Forelimb muscle (tissue), 1 donor: ENCODE measurements at places on chromosomes 7 and 10. TPM values are rescaled to one million over a fixed set of nuclear protein-coding genes. Genes with fewer than 3 reads are reported as not detected.

OR13A1 gene
- polyA plus RNA-seq: not detected

DNA sequence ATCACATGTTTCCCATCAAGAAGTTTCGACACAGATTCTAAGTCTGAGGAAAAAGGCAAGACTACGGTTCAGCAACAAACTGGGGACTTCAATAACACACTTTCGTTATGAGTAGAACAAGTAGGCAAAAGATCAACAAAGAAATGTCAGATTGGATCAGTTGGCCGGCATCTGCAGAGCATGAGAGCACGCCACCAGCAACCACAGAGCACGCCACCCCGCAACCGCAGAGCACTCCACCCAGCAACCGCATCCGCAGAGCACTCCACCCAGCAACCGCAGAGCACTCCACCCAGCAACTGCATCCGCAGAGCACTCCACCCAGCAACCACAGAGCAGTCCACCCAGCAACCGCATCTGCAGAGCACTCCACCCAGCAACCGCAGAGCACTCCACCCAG, 89.7 kb upstream of the FAM20C start:
- DNase-seq: no peak

DNA sequence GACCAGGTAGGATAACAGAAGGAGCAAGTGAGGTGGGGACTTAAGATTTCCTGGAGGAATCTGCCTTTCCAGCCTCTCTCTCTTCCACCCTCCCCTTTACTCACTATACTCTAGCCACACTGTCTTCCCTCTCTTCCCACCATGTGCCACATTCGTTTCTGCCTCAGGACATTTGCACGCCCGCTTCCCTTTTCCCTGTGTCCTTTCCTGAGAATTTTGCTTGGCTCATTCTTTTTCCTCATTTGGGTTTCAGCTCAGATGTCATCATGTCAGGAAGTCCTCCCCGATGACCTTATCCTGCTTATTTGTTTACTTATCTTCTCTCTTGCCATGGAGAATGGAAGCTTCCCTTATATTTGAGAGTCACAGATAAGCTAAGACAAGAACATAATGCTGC, 363.8 kb downstream of the PRPF18 start:
- no peak for DNase-seq

MEIG1 gene
- polyA plus RNA-seq: 0.91 TPM

PRR15 gene
- not detected for polyA plus RNA-seq

SLC13A1 gene
- not detected for polyA plus RNA-seq

HMX3 gene
- polyA plus RNA-seq: not detected

DNA sequence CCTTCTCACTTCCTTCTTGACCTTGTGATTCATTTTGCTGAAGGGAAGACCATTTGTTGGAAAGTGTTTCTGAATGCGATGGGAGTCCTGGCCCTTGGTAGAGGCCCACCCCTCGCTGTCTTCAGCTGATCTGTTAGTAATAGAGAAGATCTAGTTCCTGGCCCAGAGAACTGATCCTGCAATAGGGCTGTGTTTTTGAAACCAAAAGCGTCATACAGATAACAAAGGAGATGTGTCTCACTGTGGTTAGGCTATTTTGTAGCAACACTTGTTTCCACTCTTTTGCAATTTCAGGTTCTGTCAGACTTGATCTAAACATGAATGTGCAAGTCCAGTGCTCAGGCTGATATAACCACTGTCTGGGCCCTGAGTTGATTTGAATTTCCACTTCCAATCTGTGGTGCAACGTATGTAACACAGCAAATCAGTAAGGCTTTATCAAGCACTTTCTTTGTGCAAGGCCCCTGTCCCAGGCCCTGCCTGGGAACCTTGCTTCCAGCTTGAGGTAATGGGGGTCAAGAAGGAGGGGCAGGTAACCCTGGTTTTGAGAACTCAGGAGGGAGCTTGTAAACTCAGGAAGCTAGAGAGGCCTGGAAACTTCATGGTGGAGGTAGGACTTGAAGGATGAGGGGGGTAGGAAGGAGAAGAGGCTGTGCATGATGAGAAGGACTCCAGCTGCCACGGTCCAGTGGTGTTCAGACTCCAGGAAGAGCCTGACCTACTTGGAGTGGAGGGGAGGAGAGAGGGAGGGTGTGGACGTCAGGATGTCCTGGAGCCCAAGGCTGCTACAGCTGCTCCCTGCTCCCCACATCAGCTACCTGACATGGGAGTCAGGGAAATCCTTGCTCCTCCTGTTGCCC, 42.2 kb upstream of the SRGN start:
- no peak for DNase-seq

GRCh38 chr10:69567920-69568319, 5.3 kb downstream of the NEUROG3 start:
- peak; percentile 24 for DNase-seq

DNA sequence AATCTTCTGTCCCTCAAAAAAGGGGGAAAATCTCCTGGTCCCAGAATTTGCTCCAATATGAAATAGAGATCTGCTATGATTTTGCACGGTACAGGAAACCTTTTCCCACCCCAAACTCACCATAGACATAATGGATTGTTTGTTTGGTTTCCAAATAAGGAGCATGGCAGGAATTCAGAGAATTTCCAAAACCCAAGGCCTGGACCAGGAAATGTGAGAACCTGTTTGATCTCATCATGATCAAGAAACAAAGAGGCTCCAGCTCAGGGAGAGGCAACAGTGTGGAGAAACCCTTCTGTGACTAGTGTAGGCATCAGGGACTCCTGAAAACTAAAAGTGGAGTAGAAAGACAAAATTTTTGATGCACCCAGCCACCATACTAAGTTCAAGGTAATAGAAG, 1548.1 kb upstream of the LRRTM3 start:
- no peak for DNase-seq

- no peak for DNase-seq
These were observed 89.7 kb upstream of the RPA3 start for GRCh38 chr7:7808156-7808555.

- no peak for DNase-seq
These were observed 165.7 kb downstream of the LRMDA start for GRCh38 chr10:75596930-75597620.

GRCh38 chr7:87170828-87171227, 18.6 kb downstream of the DMTF1 start:
- no peak for DNase-seq

NPSR1 gene
- polyA plus RNA-seq: 0.38 TPM

SRGN gene
- 23.1 TPM for polyA plus RNA-seq

DNA sequence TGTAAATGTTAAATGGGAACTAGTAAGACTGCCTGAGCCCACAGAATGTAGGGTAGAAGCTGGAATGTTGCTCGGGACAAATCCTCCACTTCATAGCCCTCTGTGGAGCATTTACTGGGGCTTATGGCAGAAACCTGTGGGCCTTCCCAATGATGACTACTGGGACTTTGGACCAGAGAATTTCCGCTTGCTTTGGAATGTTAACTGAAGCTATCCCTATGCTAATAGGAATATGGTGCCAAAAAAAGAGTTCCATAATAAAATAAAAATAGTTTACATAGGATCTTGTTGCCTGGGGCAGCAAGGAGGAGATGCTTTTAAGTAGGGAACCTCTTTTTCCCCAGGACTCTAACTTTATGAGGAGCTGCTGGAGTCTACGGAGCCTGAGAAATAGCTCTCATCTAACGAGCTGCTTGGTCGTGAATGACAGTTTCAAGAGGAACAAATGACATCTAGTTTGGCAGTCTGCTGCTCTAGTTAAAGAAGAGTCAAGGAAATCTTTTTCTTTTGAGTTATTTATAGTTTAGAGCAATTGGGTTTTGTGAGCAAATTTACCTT, 5.7 kb upstream of the DYNC2I1 start:
- no peak for DNase-seq

DNA sequence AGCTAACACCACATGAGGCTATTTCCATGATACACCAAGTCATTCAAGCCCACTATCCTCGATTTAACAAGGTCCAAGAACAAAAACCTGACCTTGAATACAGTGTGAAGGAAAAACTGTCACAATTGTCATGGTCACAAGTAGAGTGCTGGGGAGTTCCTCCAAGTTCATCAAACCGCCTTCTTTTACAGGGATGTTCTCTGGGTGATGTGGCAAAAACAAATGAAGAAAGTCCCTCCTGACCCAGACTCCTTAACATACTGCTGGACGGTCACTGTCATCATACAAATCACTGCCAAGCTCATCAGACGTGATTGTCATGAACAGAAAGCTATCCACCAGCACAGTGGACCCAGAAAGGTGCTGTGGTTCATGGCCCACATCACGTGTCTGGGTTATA, 28.9 kb downstream of the HIPK2 start:
- no peak for DNase-seq

- no peak for DNase-seq
These were observed 59.8 kb upstream of the ANTXRL start for GRCh38 chr10:46226900-46227558.

- DNase-seq: no peak
These were observed 451.0 kb upstream of the GALNT17 start for GRCh38 chr7:70680743-70681468.

SSC4D gene
- polyA plus RNA-seq: 0.94 TPM

- DNase-seq: no peak
These were observed 401.2 kb upstream of the NRG3 start for GRCh38 chr10:81473755-81474154.

LIPK gene
- not detected for polyA plus RNA-seq

- DNase-seq: no peak
These were observed 9.6 kb downstream of the SMC3 start for GRCh38 chr10:110577056-110577455.

DNA sequence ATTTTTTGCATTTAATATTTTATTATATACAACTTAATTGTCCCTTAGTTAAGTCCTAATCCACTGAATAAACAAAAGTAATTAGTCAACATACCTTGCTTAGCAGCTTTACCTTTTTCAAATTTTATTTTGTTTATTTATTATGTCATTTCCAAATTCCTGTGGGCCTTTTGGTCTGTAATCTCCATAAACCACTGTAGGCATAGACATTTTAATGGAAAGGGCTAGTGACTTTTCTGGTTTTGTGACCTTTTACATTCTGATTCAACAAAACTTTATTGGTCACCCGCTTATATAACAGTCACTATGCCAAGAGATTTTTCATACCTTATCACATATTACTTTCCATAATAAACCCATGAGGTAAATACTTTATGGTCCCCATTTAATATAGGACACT, 181.3 kb upstream of the PRPS1L1 start:
- no peak for DNase-seq

RGR gene
- 19.2 TPM for polyA plus RNA-seq

DNA sequence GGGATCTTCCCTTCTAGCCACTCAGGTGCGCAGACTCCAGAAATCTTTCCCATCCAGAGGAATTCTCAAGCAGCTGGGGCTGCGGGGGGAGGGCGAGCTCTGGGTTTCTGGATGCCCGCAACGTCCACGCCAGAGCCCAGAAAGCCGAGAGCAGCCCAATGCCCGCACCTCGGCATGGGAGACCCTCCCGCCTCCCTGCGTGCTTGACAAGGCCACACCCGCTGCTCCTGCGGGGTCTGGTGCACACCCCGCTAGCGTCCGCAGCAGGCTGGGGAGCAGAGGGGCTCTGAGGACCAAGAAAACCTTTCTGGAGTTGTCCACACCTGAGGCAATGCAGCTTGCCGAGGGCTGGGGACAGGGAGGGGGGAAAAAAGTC, 66.2 kb downstream of the SLC29A4 start:
- DNase-seq: no peak

ZNF117 gene
- 18.9 TPM for polyA plus RNA-seq

DNA sequence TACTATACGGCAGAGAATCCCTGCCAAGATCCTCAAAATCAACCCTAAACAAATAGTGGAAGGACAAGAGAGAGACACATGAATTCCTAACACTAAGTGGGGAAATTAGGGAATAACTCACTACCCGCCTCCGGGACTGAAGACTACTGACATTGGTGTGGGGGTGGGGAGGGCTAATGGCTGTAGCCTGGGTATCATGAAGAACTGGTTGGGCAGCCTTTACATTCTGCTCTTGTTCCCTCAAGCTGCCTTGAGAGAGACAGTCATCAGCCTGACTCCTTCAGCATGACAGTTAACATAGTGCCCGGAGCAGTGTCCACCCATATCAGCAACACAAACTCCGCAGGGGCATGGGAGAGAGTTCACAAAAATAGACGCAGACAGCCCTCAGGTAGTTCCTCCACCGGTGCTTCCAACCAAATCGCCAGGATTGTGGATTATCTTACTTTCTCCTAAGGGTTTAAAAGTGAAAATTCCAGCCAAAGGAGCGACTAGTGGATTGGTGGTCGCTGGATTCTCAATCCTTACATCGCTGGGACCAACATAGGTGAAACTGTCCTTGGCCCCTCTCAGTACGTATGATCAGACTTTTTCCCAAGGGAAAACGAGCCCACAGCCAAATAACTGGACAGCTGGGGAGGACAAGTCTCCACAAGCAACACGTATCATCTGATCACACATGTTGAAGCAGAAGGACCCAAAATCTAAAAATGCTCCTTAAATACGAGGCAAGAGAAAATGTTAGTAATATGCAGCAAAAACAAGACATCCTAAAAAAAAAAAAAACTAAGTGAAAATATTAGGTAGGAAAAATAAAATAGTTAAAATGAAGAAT, 22.6 kb downstream of the TMEM254 start:
- DNase-seq: no peak

DNA sequence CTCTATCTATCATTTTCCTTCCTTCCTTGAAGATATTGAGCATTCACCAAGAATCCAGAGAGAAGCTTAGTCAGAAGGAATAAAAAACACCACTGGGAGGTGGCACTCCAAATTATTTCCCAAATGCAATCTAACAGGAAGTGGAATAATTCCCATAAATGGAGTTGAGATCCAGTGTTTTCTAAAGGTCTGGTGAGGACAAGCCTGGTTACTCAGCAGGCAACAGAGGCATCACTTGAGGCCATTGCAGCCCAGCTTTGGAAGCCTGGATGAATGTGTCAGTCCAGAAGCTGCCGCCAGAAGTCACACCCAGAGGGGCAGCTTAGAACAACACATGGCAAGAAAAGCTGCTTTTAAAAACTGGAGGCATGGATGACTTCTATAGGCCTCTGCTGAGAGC, 288.9 kb upstream of the KLF6 start:
- no peak for DNase-seq

GRCh38 chr7:30765408-30765807, 5.8 kb upstream of the MINDY4 start:
- no peak for DNase-seq

- DNase-seq: no peak
These were observed 306.4 kb downstream of the FGFR2 start for GRCh38 chr10:121291823-121292222.

GRCh38 chr10:127486355-127486754, 62.8 kb upstream of the NPS start:
- no peak for DNase-seq

- DNase-seq: no peak
These were observed 143.1 kb upstream of the KLF6 start for GRCh38 chr10:3928078-3928477.
